Hematopoietic multipotent progenitor cell treated with erythropoietin and hydrocortisone succinate and interleukin-3 and kit ligand, for 4 days (in vitro differentiated cells): ENCODE measurements at places on chromosomes 7 and 10.

DNA sequence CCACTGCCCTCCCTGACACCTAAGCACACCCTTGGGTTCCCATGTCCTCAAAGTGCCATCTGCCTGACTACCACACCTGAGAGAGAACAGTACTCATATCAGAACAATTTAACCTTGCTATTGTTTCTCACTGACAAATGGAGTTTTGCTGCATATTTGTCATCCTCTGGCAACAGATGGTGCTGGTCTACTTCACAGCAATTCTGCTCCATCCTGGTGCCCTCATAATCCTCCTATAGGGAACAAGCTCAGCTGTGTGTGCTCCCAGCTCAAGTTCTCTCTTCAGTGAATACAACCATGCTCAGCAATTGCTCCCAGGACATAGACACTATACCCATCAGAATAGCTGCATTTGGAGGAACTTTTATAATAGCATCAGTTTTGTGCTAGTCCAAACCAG is 32.8 kb upstream of the ITGB1 start:
- DNase-seq: no peak

- DNase-seq: no peak
Observed at GRCh38 chr7:110105307-110105706, 985.6 kb upstream of the LRRN3 start.

DNA sequence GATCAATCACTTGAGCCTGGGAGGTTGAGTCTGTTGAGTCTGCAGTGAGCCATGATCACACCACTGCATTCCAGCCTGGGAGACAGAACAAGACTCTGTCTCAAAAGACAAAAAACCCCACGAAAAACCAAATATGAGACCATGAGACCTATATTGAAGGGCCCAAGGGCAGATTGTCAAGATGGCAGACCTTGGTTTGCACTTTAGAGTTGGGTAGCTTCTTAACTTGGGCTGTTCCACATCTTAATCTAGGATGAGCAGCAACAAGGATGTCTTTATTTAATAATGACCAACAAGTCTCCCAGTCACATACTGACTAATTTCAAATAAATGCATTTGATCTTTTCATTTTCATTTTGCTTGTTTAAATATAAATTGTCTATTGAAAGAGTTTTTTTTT is 43.8 kb downstream of the KAT6B start:
- no peak for DNase-seq

DNA sequence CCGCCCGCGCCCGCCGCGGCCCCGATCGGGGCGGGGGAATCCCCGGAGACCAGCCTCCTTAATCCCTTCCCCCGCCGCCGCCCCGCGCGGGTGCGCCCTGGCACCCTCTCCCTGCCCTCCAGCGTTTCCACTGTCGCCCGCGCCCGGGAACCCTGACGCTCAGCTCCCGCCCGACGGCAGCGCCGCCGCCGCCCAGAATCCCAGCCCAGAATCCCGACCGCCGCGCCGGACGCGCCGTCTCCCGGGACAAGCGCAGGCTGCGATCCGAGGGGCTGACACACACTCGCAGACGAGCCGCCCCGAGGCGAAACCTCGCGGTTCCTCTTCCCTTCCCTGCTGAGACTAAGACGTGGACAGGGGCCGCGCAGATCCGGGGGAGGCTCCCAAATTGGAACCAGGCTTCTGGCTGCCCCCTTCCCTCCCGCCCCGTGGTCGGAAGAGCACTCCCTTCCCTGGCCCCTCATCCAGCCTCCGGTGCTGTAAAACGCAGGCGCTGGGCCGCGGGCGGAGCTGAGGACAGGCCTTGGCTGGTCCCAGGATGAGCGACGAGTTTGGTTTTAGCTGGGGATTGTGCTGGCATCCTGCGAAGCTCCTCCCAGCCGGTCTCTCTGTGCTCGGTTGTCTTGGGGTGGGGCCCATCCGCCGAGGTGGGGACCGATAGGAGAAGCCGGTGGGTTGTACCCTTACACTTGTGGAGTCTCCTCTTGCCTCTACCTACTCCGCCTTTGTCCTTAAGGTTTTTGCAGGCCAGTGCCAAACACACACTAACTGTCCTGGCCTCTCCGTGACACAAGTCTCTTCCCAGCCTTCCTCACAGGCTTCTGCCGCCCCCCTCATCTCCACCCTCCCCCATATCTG is 1.1 kb downstream of the MARVELD1 start:
- DNase-seq: peak; percentile 86

DNA sequence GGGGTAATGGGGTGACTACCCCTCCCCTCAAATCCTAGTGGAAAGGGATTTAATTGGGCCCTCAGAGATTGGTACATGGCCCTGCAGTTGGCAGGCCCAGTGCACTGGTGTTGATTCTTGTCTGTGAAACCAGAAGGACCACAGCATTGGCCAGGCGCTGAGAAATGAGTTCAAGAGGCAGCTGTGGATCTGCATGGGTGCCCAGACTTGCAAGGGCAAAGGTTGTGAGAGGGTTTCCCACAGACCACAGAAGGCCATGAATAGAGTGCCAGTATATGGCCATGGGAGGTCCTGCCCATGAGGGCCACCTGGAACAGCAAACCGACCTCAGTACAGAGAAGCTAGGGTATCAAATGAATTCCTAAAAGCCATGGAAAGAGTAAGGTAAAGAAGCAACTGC is 32.9 kb downstream of the TMEM168 start:
- DNase-seq: no peak

DNA sequence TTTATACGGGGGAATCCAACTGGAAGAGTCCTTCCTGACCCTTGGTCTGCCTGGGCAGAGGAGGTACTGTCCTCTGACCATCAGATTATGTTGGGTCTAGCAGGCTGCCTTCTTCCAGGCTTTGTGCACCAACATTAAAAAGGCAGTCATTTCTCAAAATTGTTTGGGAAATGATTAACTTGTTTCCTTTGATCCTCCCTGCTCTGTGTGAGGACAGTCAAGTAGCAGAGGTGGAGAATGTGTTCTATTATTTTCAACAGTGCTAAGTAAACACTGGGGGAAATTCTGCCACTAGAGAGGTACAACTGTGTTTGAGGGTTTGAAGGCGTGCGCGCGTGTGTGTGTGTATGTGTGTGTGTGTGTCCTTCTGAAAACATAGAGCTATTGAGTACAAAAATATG is 20.6 kb downstream of the ACSL5 start:
- DNase-seq: no peak

- DNase-seq: no peak
Observed at GRCh38 chr10:70303730-70304129, 19.9 kb upstream of the NPFFR1 start.

DNA sequence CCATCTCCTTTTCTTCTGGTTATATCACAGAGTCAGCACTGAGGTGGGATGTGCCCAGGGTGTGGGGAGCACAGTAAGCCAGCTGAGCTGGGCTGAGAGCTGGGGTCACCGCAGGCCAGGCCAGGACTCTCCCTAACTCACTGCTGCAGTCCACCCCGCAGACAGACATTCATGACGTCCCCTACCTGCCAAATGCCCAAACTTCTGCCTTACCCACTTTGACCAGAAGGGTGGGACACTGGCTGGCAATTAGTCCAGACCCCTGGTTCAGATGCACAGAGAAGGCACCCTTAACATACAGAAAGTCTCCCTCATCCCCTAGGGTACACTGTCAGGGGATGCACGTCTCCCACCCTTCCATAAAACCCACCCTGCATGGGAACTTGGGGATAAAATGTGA is 2.1 kb downstream of the DRGX start:
- no peak for DNase-seq
